ENCODE measurements at places on chromosomes 12 and 14.

DNA sequence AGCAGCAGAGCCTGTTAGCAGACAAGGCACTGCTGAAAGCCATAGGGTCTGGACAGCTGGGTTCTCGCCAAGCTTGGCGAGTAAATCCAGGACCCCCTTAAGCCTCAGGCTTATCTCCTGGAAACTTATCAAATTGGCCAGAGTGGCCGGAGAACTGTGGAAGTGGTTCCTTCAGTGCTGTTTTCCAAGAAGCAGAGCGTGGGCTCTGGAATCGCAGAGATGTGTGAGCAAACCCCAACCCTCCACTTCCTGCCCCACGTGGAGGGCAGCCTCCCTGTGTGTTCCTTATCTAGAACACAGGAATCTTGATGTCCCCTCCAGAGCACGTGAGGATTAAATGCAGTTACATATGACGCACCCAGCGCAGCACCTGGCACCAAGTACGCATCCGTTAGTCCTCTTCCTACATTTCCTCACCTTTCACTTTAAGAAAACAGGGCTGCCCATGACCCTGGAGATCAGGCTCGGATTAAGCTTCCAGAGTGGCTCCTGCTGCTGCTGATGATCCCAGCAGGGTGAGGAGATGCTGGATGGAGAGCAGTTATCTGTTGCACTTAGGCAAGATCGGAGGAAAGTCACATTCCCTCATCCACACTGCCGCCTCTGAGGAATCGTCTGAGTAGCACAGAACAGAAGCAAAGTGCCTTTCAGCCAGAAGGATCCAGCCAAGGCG, 35.0 kb downstream of the MMAB start:
- DNase-seq: no peak

- no peak for DNase-seq
These were observed 1.3 kb upstream of the PTGDR start for GRCh38 chr14:52266179-52266578.

- DNase-seq: no peak
These were observed 132.8 kb upstream of the LGR5 start for GRCh38 chr12:71306808-71307207.

DNA sequence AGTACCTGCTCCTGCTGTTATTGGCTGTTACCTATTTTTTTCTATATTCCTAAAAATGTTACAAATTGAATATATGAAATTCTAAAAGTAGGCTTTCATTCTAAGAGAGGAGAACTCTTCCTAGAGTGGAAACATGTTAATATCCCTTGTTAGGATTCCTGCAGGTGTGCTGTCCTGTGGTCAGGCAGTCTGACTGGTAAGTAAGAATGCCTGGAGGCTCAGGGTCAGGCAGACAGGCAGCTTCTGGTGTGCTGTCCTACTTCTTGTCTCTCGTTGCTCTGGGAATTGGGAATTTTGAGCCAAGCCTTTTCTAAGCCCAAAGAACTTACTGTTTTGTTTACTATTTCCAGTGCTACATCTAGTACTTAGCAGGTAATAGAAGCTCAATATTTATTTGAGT, 10.3 kb downstream of the PPHLN1 start:
- DNase-seq: no peak

DNA sequence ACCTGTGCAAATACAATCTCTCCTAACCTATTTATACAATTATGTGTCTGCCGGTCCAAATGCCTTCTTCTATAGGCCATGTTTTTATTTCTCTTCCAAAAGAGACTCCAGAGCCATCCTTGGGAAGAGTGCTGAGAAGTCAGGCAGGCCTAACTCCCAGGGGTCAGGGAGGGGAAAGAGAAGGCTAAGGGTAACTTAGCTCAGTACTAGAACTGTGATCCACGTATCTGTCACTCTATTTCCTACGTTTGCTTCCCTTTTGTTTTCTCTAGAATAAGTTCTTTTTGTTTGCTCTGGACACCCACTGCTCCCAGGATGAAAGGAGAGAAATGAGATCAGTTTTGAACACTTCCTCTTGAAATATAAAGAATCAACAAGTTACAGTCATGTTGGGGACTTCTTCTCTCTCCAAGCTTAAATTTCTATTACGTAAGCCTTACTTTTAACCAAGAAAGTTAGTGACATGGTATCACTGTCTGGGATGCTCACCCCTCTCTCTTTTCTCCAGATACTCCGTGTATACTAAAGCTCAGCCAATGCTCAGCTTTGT, 79.2 kb downstream of the DAD1 start:
- no peak for DNase-seq
